ENCODE measurements at places on chromosomes 7 and 10.

- DNase-seq, result no peak
These were observed 24.3 kb upstream of the KCNIP2 start for GRCh38 chr10:101867931-101868330.

GRCh38 chr10:33917069-33917780 lies 582.8 kb upstream of the NRP1 start:
- no peak for DNase-seq

DNA sequence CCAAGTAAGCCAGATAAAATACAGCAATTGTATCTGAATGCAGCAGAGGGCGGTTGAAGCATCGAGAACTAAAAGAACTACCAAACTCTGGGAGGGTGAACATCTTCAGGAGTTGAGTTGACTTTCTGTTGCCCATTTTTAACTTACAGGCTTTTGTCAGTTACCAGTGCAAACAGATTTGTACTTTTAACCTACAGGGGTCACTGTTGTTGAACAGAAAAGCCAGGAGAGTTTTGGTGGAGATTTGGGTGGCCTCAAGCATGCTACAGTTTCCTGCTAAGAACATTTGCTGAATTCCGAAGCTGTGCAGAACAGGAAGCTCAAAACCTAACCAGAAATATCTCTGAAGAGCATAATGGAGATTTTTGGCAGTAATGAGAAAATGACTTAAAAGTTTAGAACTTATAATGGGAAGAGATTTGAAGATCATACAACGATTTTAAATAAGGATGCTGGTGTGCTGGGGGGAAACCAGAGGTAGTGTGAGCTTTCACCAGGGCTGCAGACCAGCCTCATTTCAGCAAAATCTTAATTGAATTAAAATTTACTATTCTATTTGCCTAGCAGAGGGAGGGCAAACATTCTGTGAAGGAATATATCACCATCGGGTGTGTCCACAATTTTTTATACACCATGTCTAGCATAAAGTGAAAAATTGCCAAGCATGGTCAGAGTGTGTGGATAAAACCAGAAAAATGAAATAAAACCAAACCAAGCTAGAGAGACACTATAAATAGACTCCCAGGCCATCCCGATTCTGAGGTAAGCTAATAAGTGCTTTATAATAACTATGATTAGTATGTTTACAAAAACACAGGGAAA lies 208.6 kb upstream of the CCDC6 start:
- no peak for DNase-seq

DNA sequence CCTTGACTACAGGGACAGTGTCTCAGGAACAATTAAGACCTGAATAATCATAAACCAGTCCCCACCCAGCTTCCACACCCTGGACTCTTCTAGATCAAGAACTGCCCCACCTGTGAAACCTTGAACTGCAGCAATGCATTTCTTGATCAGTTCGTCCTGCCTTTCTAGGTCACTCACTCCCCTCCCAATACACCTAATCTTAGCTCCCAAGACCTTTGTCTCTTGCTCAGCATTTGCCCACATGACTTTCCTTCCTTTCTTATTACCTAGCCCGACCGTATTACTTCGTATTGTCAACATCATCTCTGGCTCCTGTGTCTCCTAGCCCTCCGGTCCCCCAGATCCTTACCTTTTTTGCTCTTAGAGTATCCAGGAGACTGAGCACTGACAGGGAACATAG lies 5.5 kb upstream of the NAMPT start:
- no peak for DNase-seq

DNA sequence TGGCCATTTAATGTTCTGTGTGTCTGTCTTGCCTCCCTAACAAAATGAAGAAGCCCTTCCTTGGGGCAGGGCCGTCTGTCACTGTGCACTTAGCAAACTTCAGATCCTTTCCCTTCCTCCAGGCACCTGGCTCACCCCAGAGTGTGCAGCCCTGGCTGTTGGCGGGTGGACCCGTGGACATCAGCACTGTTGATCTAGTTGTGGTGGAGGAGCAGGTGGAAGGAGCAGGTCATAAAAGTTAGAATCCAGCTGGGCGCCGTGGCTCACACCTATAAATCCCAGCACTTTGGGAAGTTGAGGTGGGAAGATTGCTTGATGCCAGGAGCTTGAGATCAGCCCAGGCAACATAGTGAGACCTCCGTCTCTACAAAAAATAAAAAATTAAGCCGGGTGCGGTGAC lies 12.7 kb downstream of the RAB19 start:
- DNase-seq, result no peak

DNA sequence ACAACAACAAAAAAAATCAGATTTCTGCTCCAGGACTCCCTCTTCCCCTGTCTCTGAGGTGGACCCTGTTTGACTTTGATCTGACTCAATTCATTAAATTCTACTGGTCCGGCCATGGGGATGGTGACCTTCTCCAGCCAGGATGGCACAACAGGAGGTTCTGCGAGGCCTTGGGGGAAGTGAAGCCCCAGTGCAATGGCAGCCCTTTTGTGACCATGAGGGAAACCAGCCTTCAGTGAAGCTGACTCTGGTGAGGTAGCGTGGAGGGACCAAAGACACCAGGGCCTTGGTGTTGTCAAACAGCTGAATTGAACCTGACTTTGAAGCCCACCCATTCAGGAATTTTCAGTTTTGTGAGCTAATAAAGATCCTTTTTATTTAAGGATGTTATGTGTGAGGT lies 44.5 kb downstream of the NPTX2 start:
- no peak for DNase-seq

GRCh38 chr10:408236-408635 lies 273.0 kb downstream of the ZMYND11 start:
- no peak for DNase-seq

DNA sequence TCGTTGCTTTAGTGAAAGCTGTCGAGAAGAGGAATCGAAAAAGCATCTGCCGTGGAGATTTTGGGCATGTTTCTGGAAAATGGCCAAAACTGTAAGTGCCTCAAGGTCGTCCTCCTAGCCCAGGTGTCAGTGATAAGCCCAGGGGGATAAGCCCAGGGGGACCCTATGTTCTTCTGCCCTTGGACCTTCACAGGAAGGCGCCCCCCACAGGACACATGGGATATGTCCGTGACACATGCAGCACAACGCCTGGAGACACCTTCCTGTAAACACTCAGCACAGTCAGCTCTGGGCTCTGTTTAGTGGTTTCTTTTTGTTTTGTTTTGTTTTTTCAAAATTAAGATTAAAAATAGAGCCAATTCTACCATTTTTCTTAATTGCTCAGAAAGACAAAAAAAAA lies 272.7 kb downstream of the KLF6 start:
- DNase-seq, result no peak

DNA sequence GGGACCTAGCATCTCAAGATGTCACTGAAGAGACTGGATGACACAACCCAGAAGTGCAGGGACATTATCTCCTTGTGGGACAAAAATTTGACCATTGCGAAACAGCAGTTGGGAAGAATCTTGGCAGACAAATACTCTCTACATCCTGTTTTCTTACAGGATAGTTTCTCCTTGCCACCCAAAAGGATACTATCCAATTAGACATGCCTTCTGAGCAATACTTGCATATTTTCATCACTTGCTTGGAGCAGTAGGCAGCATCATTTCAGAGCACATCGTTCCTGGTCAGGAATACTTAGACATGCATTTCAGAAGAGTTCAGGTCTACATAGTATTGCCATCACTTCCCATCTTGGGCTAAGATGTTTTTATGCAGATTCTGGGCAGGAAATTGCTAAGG lies 56.8 kb downstream of the FAS start:
- DNase-seq, result no peak

DNA sequence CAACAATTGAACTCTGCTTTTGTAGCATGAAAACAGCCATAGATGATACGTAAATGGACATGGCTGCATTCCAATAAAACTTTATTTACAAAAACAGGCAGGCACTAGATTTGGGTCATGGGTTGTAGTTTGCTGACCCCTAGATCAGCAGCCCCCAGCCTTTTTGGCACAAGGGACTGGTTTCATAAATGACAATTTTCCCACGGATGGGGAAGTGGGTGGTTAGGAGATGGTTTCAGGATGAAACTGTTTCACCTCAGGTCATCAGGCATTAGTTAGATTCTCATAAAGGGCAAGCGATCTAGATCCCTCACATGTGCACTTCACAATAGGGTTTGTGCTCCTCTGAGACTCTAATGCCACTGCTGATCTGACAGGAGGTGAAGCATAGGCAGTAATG lies 16.5 kb upstream of the ANK3 start:
- no peak for DNase-seq

DNA sequence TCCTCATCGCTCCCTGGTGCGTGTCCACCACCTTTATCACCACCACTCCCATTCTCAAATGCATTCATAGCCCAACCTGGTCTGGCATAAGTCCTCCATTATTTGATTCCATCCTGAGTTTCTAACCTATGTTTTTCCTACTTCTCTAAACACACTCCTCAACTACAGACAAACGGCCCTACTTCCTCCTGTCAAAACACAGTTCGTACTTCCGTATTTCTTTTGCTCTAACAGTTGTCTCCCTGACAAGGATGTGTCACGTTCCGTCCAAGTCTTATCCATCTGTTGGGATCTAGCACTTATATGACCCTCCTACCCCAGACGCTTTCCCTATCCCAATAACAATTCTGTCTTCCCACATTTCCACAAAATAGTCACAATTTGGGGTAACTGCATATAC lies 46.8 kb downstream of the DOCK4 start:
- no peak for DNase-seq

DNA sequence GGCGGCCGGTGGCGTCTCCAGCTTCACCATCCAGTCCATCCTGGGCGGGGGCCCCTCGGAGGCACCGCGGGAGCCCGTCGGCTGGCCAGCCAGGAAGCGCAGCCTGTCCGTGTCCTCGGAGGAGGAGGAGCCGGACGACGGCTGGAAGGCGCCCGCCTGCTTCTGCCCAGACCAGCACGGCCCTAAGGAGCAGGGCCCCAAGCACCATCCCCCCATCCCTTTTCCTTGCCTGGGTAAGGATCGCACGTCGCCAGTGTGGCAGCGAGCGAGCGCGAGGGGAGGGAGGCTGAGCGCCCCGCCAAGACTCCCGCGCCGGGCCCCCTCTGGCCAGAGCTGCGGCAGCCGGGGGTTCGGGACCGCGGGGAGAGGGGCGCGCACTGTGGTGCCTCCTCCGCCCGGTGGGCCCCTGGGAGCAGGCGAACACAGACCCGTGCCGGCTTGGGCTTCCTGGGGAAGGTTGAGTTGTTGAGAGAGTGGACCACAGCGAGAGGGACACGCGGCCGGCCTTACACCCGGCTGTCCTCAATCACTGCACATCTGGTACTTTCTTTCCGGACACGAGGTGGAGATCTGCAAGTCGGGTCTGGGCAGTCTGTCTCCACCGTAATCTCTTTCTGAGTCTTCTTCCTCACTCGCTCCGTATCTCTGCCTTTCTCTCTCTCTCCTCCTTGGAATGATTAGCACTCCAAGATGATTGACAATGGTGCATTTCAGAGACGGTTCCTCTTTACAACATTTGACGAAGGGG lies 652 bp downstream of the HMX2 start:
- no peak for DNase-seq

All from cardiac septum (tissue), 1 donor.